ENCODE measurements at places on chromosomes 13 and 19. TPM values are rescaled to one million over a fixed set of nuclear protein-coding genes. Genes with fewer than 3 reads are reported as not detected.

GRCh38 chr13:103371271-103371670 is 305.1 kb upstream of the SLC10A2 start:
- H3K27me3 ChIP-seq = no peaks in the 10 kb centered on the region
- no peak overlapping the region for H3K4me3 ChIP-seq
- DNase-seq = no peak
- no peaks in the 10 kb centered on the region for H3K4me1 ChIP-seq

DNA sequence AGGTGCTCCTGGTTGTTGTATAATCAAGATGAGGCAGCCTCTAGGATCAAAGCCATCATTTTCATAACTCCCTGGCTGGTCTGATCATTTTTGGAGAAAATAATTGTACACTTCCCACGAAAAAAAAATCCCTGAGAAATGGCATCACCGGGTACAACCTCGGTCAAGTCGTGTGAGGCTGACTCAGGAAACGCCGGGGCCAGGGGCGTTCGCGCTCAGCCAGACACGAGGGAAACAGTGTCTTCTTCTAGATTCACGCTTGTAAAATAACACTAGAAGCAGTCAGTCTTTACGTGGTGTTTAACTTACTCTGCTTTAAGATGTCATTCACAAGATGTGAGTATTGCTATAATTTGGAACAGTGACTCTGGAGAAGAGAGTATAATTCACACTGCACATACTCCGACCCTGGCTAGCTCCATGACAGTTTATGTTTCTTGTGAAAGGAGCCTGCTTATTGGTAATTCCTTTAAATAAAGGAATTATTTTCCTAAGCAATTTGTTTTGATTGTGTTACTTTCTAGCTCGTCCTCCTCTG is 109.0 kb upstream of the SOX1 start:
- H3K27me3 ChIP-seq = no peaks in the 10 kb centered on the region
- H3K36me3 ChIP-seq = no peaks in the 10 kb centered on the region
- no peak overlapping the region for H3K27ac ChIP-seq
- H3K4me1 ChIP-seq = no peaks in the 10 kb centered on the region
- no peak for DNase-seq

ZNF547 gene
- 2.6 TPM for total RNA-seq

GRCh38 chr19:3175781-3176714 is 2.5 kb upstream of the S1PR4 start:
- H3K27ac ChIP-seq = peak overlapping the region; percentile 69
- peaks cover 22% of the 10 kb centered on the region for H3K4me1 ChIP-seq
- no peak overlapping the region for H3K4me3 ChIP-seq
- DNase-seq = peak; percentile 57

DNA sequence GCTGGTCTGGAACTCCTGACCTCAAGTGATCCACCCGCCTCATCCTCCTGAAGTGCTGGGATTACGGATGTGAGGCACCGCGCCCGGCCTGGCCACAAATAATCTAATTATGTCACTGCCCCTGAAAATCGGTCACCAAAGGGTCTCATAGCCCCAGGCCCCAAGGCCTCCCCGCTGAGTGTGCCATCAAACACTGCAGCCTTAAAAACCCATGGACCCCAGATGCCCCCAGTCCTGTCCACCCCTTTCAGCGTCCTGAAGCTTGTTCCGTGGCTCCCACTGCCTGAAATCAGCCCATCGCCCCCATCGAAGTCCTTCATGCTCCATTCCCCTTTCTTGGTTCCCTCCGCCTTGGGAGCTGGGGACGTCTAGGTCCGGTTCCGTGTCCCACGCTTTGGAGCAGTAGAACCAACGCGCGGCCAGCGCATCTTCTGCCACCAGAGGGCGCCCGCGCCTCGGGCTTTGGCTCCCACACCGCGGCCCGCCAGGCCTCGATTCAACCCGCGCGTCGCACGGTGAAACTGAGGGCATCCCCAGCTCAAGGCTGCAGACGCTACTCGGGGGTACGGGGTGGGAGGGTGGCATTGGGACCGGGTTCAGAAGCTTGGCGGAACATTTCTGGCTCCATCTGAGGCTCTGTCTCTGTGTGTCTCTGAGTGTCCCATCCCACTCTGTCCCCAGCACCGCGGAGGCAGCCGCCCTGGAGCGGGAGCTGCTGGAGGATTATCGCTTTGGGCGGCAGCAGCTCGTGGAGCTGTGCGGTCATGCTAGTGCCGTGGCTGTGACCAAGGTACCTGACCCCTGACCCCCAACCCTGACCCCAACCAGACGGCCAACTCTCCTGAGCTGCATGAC is 3.5 kb downstream of the YJEFN3 start:
- no peak overlapping the region for H3K4me3 ChIP-seq
- DNase-seq = no peak
- H3K27me3 ChIP-seq = no peaks in the 10 kb centered on the region
- H3K4me1 ChIP-seq = no peaks in the 10 kb centered on the region

DNA sequence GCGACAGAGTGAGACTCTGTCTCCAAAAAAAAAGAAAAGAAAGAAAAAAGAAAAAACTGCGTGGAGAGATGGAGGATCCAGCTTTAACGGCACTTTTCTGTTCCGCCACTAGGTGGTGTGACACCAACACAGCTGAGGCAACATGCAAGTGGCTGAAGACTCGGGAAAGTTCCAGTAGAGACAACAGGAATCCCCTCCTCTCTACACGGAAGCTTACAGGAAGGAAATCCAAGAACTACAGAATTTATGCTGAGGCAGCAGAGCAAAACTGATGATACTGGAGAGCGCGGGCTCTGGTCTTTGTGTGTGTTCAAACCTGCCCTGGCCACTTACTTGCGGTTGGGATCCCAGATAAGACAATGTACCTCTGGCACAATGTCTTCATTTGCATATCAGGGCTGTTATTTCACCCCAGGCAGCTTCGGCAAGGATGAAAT is 9.9 kb downstream of the RANBP3 start:
- H3K27me3 ChIP-seq = no peaks in the 10 kb centered on the region
- H3K36me3 ChIP-seq = peaks cover 9% of the 10 kb centered on the region
- no peak overlapping the region for H3K4me3 ChIP-seq
- peak overlapping the region; percentile 53 for H3K27ac ChIP-seq
- peak; percentile 17 for DNase-seq
- H3K4me1 ChIP-seq = peaks cover 12% of the 10 kb centered on the region

DNA sequence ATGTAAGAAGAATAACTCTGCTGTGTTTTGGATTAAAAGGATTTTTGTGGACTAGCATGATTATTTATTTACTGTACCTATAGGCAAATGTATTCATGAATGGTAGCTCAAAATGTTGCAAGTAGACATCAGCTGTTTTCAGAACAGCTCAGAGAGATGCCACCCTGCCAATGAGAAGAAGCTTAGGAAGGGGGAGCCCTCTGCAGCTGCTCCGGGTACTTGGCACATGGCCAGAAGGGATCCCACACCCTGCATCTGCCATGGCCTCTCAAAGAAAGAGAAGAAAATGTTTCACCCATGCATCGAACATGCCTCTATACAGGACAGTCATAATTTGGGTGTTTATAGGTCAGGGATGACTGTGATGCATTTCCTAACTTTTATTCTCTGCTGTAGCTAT is 30.5 kb upstream of the MBNL2 start:
- H3K36me3 ChIP-seq = no peaks in the 10 kb centered on the region
- no peaks in the 10 kb centered on the region for H3K4me1 ChIP-seq
- DNase-seq = no peak
- H3K4me3 ChIP-seq = no peak overlapping the region

ADAMTS10 gene
- total RNA-seq = 0.59 TPM

GRCh38 chr13:99743094-99743493 is 228.5 kb downstream of the ZIC5 start:
- no peaks in the 10 kb centered on the region for H3K4me1 ChIP-seq
- H3K36me3 ChIP-seq = no peaks in the 10 kb centered on the region
- H3K27ac ChIP-seq = no peak overlapping the region
- no peak for DNase-seq
- no peak overlapping the region for H3K4me3 ChIP-seq
- H3K27me3 ChIP-seq = no peaks in the 10 kb centered on the region

FOXA3 gene
- 0.31 TPM for total RNA-seq

GRCh38 chr13:27117158-27117557 is 54.5 kb downstream of the USP12 start:
- peaks cover 31% of the 10 kb centered on the region for H3K4me1 ChIP-seq
- no peak overlapping the region for H3K4me3 ChIP-seq
- no peaks in the 10 kb centered on the region for H3K27me3 ChIP-seq
- H3K27ac ChIP-seq = no peak overlapping the region

ZNF285 gene
- 0.19 TPM for total RNA-seq

DNA sequence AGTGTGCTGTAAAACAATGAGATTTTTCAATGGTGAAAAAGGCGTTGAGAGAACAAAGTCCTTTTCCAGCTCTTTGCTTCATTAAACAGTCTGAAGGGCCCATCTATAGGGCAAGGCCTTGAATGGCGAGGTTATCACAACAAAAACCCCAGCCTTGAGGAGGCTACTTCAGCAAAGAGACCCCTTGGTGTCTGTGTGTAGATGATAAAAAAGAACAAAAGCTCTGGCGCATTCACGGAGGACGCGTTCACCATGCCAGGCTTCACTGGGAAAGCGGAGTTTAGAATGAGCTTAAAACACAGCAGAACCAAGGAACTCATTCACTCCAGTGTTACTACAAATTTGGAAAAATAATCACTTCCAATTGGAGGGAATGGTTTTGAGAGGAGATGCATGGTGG is 530.0 kb upstream of the ARGLU1 start:
- no peaks in the 10 kb centered on the region for H3K4me1 ChIP-seq
- H3K27me3 ChIP-seq = no peaks in the 10 kb centered on the region
- DNase-seq = no peak
- H3K4me3 ChIP-seq = no peak overlapping the region

DNA sequence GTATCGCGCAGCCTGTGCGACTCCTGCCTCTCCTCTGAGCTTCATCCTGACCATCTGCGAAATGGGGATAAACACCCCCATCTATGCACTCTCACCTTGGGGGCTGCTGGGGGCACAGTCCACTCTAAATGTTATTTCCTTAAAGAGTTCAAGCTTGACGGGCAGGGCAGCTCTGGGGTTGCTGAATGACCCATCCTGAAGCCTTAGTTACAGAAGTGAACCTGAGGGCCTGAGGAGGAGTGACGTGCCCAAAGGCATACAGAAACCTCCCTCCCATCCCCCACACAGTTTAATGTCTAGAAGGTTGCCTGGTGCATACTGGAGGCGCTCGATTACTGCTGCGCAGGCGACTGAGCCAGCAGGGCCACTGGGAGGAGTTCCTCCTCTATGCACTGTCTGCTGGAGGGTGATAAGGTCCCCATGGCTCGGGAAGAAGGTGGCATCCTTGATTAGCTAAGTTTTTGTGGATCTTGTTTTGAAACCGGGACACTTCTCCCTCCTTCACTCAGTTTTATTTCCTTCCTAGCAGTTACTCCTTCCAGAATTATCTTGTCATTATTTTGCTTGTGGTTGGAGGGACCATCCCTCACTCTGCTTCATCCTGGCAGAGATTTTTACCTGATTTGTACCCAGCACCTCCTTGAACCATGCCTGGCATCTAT is 572 bp upstream of the FKBP8 start:
- H3K27me3 ChIP-seq = no peaks in the 10 kb centered on the region
- peak overlapping the region; percentile 74 for H3K4me3 ChIP-seq
- peaks cover 10% of the 10 kb centered on the region for H3K4me1 ChIP-seq
- peak overlapping the region; percentile 78 for H3K27ac ChIP-seq
- H3K36me3 ChIP-seq = peaks cover 14% of the 10 kb centered on the region
- DNase-seq = peak; percentile 72

- peak; percentile 20 for DNase-seq
- H3K27me3 ChIP-seq = no peaks in the 10 kb centered on the region
- no peak overlapping the region for H3K27ac ChIP-seq
- no peaks in the 10 kb centered on the region for H3K4me1 ChIP-seq
- H3K36me3 ChIP-seq = no peaks in the 10 kb centered on the region
Observed at GRCh38 chr13:26698392-26699196, 62.0 kb downstream of the GPR12 start.

DNA sequence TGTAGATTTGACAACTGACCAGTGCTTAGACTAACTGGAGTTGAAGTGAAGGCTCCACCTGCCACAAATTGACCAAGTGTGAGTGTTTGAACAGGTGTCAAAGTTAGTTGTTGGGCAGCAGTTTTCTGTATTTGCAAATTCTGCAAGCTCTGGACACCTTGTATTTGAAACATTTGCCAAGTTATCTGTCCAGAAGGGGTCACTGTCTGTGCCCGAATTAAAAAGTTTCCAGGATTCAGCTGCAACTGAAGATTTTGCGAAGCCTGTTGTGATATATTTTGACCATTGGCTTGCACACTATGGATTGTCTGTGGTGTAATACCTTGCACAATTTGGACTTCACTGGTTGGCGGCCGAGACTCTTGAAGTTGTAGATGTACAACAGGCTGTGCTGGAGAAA is 1690.7 kb downstream of the SLITRK5 start:
- no peak overlapping the region for H3K4me3 ChIP-seq
- H3K27me3 ChIP-seq = no peaks in the 10 kb centered on the region
- H3K4me1 ChIP-seq = no peaks in the 10 kb centered on the region
- no peaks in the 10 kb centered on the region for H3K36me3 ChIP-seq
- no peak for DNase-seq

XPO4 gene
- 20.8 TPM for total RNA-seq

- peaks cover 9% of the 10 kb centered on the region for H3K27me3 ChIP-seq
- H3K36me3 ChIP-seq = no peaks in the 10 kb centered on the region
- H3K4me1 ChIP-seq = no peaks in the 10 kb centered on the region
- no peak for DNase-seq
Observed at GRCh38 chr19:17687141-17687856, 855 bp downstream of the UNC13A start.

KLK14 gene
- not detected for total RNA-seq

Data from GM12878 (cell line).